ENCODE measurements at places on chromosomes 16 and 17.
A peak's percentile ranks its signal among the peaks of the same experiment; 100 is the strongest.

DNA sequence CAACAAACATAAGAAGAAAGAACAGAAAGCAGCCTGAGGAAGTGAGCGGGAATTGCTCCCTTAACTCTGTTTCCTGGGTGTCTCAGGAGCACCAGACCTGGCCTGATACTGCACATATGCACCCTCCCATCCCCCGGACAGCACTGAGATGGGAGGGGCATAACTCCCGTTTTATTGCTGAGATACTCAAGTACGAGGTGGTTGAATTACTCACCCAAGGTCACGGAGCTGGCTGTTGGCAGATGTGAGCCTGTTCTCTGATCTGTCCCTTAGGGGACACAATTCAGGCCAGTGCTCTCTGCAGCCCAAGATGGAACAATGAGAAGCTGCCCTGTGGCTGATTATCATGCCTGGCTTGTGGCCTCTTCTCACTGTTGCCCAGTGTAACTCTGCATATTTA lies 9.1 kb upstream of the MED9 start:
- no peak for DNase-seq

DNA sequence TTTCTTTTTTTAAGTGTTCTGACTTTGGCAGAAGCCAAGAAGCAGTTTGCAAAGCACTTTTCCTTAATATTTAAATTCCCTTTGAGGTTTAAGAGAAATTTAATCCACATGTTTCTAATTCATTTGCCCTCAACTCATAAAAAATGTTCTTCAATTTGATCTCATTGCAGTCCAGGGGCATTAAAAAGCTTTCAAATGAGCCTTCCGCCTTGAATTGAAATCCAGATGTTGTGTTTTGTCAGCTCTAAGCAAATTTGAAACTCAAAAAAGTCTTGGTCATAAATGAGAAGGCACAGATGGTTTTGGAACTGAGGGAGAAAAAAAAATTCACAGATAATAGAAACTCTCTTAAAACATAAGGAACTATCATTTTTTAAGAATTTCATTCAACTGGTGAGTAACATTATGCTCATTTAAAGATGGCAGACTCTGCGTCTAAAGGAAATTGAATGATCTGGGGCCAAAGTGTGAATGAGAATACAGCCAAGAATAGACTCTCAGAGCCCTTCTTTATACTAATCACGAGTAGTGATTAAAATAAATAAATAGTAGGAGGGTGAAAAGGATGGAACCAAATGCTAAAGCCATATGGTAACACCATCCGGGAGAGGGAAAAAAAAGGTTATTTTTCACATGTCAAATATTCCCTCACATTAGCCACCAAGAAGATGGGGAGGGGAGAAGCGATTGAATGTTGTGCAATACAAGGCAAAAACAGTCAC lies 1304.7 kb downstream of the CDH8 start:
- DNase-seq, result no peak

DNA sequence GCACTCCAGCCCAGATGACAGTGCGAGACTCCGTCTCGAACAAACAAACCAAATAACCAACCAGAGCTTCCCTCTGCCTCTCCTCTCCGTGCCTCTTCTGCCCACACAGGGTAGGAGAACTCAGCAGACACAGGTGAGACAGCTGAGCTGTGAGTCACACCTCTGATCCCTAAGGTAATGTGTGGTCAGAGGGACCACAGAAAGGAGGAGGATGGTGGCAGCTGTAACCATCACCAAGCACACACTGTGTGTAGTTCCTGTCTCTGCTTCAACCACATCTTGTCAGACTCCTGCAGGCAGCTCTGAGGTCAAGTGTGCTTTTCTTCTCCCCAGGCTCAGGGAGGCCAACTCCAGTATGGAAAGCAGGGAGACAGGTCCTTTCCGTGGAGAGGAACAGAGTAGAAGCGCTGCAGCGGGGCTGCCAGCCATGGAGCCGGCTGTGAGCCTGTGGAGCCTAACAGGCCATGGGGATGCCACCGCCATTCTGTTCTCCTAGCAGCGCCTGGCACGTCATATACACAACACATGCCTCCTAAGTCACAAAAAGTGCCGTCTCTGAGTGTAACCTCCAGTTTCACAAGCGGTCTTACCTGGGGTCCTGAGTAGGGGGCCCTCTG lies 7.1 kb downstream of the NUDT16L1 start:
- DNase-seq, result no peak

DNA sequence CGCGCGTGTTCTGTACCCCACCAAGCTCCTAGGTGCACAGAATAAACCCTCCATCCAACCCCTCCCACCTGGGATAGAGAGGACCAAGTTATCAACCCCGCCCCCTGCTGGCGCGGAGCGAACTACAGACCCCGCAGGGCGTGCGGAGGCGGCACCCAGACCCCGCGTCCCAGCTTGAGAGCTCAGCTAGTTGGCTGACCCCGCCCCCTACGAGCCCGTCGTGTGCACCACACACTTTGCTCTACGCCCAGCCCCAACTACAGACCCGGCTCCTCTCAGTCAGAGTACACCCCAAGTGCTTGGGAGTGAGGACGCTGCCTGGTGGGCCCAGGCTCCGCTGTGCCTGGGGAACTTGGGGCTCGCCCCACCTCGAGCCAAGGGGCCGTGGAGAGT lies 1.5 kb downstream of the GRIN2A start:
- peak; percentile 3 for DNase-seq

DNA sequence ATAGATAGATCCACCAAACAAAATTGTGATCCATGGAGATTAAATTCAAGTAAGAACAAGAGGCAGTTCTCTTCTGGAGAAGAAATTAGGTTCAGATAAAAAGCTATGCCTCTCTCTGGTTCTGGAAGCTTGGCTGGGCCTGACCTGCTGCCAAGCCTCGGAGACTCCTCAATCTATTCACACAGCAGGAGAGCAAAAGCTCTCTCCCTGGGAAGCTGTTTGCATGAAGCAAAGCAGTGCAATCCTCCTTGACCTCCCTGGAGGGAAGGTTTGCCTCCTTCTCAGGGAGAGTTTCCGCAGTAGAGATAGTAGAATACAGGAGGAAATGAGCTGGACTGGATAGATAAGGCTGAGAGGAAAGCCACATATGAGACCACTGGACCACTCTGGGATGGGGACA lies 78.1 kb upstream of the GNAO1 start:
- no peak for DNase-seq

DNA sequence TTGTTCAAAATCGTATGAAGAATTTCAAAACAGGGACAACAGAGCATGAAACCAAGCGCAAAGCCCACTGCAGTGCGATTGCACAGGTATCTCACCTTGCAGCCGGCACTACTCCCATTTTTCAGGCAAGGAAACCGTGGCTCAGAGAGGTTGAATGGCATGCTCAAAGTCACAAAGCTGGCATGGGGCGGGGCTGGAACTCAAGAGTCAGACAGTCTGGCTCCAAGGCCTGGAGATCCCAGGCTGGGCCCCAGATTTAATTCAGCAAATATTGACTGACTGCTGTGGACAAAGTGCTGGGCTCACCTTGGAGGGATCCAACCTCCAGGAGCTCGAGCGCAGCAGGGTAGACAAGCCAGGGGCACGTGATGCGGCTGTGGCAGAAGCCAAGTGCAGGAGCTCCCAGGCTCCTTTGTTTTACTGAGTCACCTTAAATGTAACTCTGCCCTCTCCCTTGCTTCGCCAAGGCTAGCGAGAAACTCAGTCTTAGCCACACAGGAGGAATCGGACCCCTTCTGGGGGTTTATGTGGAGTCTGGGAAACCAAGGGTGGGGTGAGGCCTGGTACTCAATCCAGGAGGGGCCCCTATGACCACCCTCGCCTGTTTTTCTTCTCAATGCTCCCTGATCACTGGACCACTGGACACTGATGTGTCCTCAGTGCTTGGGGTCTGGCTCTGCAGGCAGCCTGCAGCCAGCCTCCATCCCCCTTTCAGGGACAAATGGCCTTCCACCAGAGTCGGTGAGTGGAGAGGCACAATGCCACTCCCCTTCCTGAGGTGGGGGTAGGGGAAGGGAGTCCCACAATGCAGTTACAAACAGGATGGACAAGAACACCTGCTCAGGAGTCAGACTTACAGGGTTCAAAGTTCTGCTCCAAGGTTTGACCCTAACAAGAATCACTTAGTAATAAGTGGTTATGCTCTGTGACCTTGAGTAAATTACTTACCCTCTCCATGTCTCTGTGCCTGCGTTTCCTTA lies 3.9 kb upstream of the SPATA20 start:
- no peak for DNase-seq

DNA sequence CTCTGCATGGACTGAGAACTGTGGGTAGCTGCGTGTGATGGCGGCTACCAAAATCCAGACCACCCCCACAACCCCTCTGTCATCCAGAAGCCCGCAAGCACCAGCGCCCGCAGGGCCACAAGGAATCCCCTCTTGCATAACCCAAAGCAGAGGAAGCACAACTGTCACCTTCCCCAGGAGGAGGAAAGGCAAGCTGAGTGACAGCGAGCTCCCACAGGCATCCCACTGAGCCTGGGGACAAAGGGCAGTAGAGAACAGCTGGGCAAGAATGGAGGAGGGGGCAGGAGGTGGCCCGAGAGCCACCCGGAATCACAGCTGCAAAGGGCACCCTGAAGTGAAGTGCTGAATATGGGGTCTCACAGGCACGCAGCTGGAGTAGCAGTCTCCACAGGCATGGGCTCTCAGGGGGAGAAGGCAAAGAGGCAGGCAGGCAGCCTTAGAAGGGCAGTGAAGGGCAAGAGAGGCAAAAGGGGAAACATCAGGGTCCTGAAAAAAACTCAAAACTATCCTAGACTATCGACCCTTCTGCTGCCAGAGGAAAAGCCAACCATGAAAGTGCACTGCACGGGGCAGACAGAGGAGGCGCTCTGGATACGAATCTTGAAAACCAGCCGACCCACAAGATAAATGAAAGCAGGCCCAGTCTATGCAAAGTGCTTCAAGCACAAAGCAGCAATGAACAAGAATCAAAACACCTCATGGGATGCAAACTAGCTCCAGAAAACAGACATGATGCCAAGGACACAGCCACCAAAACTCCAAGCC lies 17.1 kb downstream of the USP36 start:
- no peak for DNase-seq

- DNase-seq, result no peak
Observed at GRCh38 chr16:49492896-49493626, 119.5 kb downstream of the C16orf78 start.

DNA sequence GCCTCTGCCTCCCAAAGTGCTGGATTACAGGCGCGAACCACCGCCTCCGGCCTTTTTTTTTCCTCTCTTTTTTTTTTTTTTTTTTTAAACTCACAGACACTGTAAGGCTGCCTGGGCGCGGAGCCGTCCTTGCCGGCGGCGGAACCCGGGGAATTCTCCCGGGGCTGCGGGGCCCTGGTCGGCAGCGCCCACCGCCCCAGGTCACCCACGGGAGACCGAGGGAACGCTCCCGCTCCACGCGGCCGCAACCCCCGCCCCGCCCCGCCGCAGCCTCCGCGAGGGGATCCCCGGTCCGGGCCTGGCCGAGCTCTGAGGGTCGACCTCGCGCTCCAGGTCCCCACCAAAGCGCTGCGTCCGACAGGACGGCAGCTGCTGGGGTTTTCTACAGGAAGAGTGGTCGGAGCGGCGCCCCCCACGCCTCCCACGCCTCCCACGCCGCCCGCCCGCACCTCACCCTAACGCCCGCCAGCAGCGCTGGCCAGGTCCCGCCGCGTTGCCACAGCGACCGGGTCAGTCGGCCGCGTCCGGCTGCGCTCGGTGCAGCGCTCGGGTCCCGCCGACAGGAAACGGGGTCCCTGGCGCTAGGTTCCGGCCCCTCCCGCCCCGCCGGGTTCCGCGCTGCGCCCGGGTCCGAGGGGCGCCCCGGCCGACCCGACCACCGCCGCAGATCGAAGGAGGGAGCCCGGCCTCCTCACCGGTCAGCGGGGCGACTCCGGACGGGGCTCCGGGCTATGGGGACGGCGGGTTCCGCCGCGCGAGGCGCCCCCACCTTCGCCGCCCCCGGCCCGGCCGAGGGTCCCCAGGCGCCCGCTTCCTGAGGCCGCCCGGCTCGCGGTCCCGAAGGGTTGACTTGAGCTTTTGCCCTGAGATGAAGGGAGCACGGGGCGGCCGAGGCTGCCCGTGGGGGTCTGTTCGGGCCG lies at the start of gene CCDC57:
TSS of gene CCDC57 (minus strand) at position 512 of the 920 bp plus-strand sequence. CDS start 10,898 bp downstream, outside the sequence.
- peak; percentile 62 for DNase-seq

DNA sequence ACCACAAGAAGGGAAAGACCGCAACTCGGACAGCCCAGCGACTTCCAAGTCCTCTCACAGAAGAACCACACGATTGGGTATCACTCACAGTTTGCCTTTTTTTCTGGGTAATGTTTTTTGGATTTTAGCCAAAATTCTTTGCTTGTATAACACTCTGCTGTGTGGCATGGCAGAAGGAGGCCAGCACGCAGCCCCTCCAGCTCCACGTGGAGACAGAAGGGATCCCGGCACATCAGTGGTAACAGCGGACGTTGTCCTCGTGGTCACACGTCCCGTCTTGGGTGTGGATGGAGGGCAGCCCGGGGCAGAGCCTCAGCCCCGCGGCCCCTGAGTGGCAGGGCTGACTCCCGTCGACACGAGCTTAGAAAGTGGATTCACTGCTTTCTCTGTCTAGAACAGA lies 69.1 kb downstream of the KLHDC4 start:
- DNase-seq, result no peak

- peak; percentile 88 for DNase-seq
Observed at GRCh38 chr17:39927101-39927928, at the start of the genes LRRC3C and ORMDL3. TSS of gene LRRC3C (plus strand) at chr17:39927732. CDS start at chr17:39941524, 13,792 bp downstream. TSS of gene ORMDL3 (minus strand) at chr17:39927601. CDS start at chr17:39924203, 3,398 bp downstream.

DNA sequence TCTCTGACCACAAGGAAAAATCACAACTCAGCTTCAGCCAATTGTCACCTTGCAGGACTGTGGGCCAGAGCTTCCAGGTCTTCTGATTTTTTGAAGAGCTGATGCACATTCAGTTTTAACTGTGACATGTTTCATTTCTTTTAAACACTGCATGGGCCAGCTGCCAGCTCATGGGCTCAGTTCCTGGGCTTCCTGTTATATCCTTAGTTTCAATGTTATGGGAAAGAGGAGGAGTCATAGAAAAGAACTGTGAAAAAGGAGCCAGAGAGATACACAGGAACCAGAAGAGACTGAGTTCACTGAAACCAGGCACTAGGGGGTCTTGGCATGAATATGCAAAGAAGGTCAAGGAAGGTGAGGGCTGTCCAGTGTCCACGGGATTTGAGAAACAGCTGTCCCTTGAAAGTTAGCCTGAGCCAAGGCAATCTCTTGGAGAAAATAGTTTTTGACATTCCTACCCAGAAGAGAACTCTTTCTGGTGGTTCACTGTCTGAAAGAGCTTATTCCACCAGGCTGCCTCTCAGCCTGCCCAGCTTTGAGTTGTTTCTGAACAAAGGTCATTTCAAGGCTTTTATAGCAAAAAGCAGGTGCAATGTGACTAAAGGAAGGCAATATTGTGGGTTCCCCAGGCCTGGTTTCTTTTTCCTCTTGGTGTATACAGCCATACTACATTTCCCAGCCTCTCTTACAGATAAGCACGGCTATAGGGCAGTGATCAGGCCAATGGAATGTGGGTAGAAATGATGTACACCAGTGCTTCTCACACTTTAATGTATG lies 10.5 kb downstream of the PDILT start:
- DNase-seq, result no peak

- peak; percentile 8 for DNase-seq
Observed at GRCh38 chr17:77734371-77735080, 224.0 kb upstream of the TNRC6C start.

- DNase-seq, result no peak
Observed at GRCh38 chr17:27407916-27408864, 48.1 kb upstream of the KSR1 start.
